ENCODE measurements at places on chromosomes 7 and 10. TPM values are rescaled to one million over a fixed set of nuclear protein-coding genes. Genes with fewer than 3 reads are reported as not detected.

DNA sequence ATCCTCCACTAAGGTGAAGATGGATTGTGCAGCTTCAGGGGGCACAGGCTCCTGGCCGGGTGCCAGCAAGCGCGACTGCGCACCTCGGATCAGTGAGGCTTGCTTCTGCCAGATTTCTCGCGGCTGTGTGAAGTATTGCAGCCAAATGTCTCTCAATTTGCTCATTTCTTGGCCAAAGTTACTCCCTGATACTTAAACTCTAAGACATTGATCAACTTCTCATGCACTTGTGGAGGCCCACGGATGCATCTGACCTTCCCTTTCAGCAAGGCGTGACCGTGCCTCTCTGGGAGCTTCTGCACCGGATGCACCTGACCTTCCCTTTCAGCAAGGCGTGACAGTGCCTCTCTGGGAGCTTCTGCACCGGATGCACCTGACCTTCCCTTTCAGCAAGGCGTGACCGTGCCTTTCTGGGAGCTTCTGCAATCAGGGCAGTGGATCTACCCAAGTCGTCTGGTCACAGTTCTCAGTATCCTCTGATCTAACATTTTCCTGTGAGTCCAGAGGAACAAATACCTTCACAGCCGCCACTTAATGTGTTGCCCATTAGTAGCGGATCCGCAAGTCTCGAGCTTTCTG lies 248.3 kb downstream of the ADARB2 start:
- H3K4me1 ChIP-seq: no peaks in the 10 kb centered on the region
- no peak overlapping the region for H3K27ac ChIP-seq
- H3K4me3 ChIP-seq: no peak overlapping the region
- no peaks in the 10 kb centered on the region for H3K27me3 ChIP-seq
- no peaks in the 10 kb centered on the region for H3K36me3 ChIP-seq

DNA sequence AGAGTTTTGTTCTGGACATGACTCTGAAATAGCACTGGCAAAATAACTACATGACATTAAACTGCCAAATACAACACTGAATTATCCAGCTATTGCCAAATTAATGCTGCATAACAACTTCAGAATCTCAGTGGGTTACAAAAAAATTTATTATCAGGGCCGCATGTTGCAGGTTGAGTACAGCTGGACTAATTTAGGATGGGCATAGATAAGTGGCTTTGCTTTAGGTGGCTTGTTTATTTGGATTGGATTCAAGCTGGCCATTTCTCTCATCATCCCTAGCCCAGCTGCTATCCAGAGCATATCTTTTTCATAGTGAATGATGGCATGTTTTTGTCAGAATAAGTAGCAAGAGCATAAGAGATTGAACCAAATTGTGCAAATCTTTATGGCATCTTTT lies 1277.1 kb downstream of the REEP3 start:
- H3K27me3 ChIP-seq: no peaks in the 10 kb centered on the region
- H3K4me1 ChIP-seq: no peaks in the 10 kb centered on the region
- no peak for DNase-seq
- no peaks in the 10 kb centered on the region for H3K36me3 ChIP-seq
- no peak overlapping the region for H3K27ac ChIP-seq

MTERF1 gene
- total RNA-seq: 5.0 TPM

DNA sequence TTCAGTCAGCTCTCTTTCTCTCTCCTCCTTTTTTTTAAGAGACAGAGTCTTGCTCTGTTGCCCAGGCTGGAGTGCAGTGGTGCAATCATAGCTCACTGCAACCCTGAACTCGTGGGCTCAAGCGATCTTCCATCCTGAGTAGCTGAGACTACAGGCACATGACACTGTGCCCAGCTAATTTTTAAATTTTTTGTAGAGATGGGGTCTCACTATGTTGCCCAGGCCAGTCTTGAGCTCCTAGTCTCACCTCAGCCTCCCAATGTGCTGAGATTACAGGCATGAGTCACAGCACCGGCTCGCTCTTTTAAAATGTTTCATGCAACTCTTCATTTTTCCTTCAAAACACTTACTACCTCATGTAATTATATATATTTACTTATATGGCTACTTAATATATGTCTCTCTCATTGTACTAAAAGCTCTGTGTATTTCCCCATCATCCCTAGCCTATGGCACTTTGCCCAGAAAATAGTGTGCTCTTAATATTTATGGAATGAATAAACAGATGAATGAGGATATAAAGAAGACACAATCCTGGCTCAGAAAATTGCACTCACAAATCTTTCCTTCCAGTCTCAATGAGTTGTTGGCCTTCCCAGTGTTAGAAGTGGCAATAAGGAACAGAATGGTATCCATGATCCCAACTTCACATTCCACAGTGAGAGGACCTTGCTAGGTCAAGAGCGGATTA lies 33.9 kb downstream of the EBLN1 start:
- no peaks in the 10 kb centered on the region for H3K36me3 ChIP-seq
- no peaks in the 10 kb centered on the region for H3K27me3 ChIP-seq
- H3K27ac ChIP-seq: no peak overlapping the region
- H3K4me3 ChIP-seq: no peak overlapping the region
- DNase-seq: no peak

DNA sequence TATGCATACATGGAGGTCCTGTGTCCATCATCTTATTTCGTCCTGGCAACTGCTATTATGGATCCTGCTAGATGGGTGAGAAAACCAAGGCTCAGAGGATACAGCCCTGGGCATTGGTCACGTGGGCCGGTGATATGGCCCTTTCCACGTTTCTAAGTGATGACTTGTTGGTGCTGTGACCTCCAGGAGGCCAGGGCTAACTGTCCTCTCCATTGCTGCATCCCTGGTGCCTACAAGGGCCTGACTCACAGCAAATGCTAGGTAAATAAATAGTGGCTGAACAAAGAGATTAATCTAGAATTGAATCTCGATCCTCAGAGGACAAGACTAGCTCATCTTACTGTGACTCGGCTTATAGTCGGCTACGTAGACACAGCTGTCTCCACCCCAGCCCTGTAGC lies 78.6 kb downstream of the FAM53B start:
- H3K36me3 ChIP-seq: no peaks in the 10 kb centered on the region
- no peak overlapping the region for H3K4me3 ChIP-seq
- no peaks in the 10 kb centered on the region for H3K4me1 ChIP-seq
- no peaks in the 10 kb centered on the region for H3K27me3 ChIP-seq
- H3K27ac ChIP-seq: no peak overlapping the region

GRCh38 chr7:131174855-131175254 lies 152.8 kb upstream of the MKLN1 start:
- no peak for DNase-seq
- no peaks in the 10 kb centered on the region for H3K27me3 ChIP-seq
- H3K27ac ChIP-seq: no peak overlapping the region
- no peak overlapping the region for H3K4me3 ChIP-seq
- no peaks in the 10 kb centered on the region for H3K4me1 ChIP-seq

CALD1 gene
- 352 TPM for total RNA-seq

CCDC172 gene
- total RNA-seq: not detected

ITGA8 gene
- total RNA-seq: 231 TPM

DNA sequence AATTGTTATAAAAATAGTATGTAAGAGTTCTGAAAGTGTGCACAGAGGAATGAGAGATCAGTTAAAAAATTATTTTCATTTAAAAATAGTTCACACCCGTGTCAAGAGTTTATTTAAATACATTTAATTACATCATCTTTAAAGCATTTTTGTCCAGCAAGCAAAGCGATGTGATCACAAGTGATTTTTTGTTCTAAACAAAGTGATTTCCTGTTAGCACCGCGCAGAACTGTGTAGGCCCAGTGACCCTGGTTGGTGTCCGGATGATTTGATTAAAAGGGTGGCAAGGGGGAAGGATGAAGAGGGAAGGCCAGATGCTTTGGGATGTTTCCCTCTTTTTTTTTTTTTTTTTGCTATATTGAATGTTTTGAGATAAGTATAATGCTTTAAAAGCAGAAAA lies 227.8 kb upstream of the PITRM1 start:
- H3K27me3 ChIP-seq: no peaks in the 10 kb centered on the region
- no peaks in the 10 kb centered on the region for H3K36me3 ChIP-seq
- DNase-seq: no peak
- H3K27ac ChIP-seq: peak overlapping the region; percentile 60
- H3K4me3 ChIP-seq: no peak overlapping the region

GRCh38 chr7:116337800-116338199 lies 127.5 kb downstream of the TES start:
- peaks cover 13% of the 10 kb centered on the region for H3K4me1 ChIP-seq
- H3K27ac ChIP-seq: no peak overlapping the region
- no peaks in the 10 kb centered on the region for H3K36me3 ChIP-seq
- DNase-seq: no peak

GRCh38 chr10:88991899-88992320 lies 1.3 kb downstream of the FAS start:
- H3K27ac ChIP-seq: peak overlapping the region; percentile 94
- no peak for DNase-seq
- no peaks in the 10 kb centered on the region for H3K4me1 ChIP-seq
- peak overlapping the region; percentile 95 for H3K4me3 ChIP-seq

DNA sequence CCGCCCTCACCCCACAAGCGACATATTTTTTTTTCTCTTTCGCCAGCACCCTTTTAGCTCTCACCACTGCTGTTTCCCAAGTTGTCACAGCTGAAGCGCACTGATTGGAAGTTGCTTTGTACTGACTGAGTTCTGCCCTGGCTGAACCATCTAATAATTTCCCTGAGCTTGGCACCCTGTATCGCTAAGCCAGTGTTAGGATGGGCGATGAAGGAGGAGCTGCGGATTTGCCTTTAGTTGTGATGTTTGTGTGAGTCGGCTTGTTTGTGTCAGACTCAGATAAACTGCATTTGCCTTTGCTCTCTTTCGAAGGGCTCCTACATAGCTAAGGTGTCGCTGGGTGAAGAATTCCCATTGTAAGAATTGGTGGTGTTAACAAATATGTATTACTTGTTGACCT lies 1.3 kb upstream of the ATXN7L1 start:
- no peak overlapping the region for H3K27ac ChIP-seq
- DNase-seq: no peak
- peaks cover 3% of the 10 kb centered on the region for H3K4me1 ChIP-seq
- no peaks in the 10 kb centered on the region for H3K36me3 ChIP-seq
- no peaks in the 10 kb centered on the region for H3K27me3 ChIP-seq
- H3K4me3 ChIP-seq: peak overlapping the region; percentile 99

DNA sequence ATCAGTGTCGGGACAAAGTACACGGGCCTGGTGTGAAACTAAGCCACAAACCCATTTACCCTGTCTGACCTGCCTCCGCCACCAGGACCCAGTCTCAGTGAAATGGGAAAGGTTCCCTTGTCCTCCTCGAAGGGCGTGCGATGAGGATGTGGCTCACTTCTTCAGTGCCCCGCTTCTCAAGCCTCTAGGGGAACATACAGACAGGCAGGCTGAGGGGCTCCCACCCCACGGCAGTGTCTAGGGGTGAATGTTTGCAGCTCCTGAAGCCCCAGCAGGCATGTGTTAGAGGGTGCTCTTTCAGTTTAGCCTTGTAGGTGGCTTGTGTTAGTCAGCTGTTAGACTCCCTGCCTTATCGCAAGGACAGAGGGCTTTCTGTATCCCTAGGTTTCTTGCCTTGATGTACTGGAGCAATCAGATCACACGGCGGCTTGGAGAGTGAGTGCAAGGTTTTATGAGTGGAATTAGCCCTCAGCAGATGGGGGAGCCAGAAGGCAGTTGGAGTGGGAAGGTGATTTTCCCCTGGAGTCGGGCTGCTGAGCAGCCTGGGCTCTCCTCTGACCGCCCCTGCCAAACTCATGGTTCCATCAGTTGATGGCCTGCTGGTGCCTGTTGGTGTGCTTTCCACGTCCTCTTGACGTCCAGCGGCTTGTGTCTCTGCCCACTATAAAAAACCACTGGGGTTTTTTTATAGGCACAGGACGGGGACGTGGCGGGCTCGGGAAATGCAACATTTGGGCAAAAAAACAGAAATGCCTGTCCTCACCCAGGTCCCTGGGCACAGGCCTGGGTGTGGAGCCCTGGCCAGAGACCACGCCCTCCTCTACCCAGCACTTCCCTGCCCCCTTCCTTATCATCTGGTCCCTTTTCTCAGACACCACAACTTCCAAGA lies 759 bp downstream of the NUDT1 start:
- H3K27me3 ChIP-seq: no peaks in the 10 kb centered on the region
- no peak for DNase-seq
- peak overlapping the region; percentile 91 for H3K4me3 ChIP-seq
- peaks cover 13% of the 10 kb centered on the region for H3K36me3 ChIP-seq

DNA sequence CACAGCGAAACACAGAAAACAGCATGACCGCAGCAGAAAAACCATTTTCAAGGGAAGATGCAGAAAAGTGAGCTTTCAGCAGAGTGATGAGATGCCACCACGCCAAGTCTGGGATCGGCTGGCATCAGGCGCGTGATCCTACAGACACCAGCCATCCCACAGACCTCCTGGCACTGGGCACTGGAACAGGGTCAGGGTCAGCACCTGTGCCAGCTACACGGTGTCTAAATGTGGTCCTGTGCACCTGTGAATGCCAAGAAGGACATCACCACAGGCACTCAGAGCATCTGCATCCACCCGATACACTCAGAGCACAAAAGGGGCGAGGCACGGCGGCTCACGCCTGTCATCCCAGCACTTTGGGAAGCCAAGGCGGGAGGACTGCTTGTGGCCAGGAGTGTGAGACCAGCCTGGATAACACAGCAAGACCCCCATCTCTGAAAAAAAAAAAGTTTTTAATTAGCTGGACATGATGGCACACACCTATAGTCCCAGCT lies 31.5 kb downstream of the STK32C start:
- H3K27me3 ChIP-seq: no peaks in the 10 kb centered on the region
- no peaks in the 10 kb centered on the region for H3K36me3 ChIP-seq
- H3K4me3 ChIP-seq: no peak overlapping the region

- no peak for DNase-seq
- peak overlapping the region; percentile 2 for H3K4me3 ChIP-seq
- H3K36me3 ChIP-seq: no peaks in the 10 kb centered on the region
Observed at GRCh38 chr10:4247379-4247778, 462.4 kb upstream of the KLF6 start.

UPK3BL1 gene
- total RNA-seq: 28.5 TPM

GRCh38 chr7:26667514-26668133 lies 196.8 kb downstream of the SKAP2 start:
- no peaks in the 10 kb centered on the region for H3K27me3 ChIP-seq
- no peak overlapping the region for H3K4me3 ChIP-seq

DNA sequence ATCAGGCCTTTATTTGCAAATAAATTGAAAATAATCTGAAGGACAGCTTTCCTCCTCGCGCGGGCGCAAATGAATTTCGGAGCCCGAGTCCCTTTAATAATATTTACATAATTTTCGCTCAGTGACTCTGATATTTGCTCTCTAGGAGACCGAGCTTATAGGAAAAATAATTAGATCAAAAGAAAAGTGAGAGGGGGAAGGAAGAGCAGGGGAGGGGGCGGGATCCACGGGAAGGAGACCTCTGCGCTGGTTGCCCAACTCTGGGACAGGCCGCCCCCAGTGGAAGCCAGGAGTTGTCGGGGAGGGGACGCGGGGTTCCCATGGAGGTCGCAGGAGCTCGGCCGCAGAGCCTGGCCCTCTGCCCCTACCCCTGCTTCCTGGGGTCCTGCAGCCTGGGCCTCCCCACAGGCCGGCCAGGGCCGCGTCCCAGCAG lies 5.8 kb downstream of the UNCX start:
- peaks cover 73% of the 10 kb centered on the region for H3K27me3 ChIP-seq
- H3K27ac ChIP-seq: no peak overlapping the region
- DNase-seq: no peak
- H3K4me1 ChIP-seq: peaks cover 2% of the 10 kb centered on the region
- H3K4me3 ChIP-seq: no peak overlapping the region

- DNase-seq: no peak
- H3K4me1 ChIP-seq: peaks cover 5% of the 10 kb centered on the region
- no peaks in the 10 kb centered on the region for H3K27me3 ChIP-seq
- H3K4me3 ChIP-seq: no peak overlapping the region
Observed at GRCh38 chr10:51620131-51620530, 79.3 kb downstream of the CSTF2T start.

GRCh38 chr7:18777314-18777713 lies 281.8 kb downstream of the HDAC9 start:
- H3K36me3 ChIP-seq: no peaks in the 10 kb centered on the region
- H3K27me3 ChIP-seq: no peaks in the 10 kb centered on the region
- no peaks in the 10 kb centered on the region for H3K4me1 ChIP-seq
- H3K27ac ChIP-seq: no peak overlapping the region
- no peak for DNase-seq
- no peak overlapping the region for H3K4me3 ChIP-seq

All from ascending aorta (tissue), 2 donors.